ENCODE measurements at places on chromosomes 5 and 9.

- DNase-seq: no peak
Observed at GRCh38 chr5:180323941-180324600, 29.1 kb downstream of the GFPT2 start.

DNA sequence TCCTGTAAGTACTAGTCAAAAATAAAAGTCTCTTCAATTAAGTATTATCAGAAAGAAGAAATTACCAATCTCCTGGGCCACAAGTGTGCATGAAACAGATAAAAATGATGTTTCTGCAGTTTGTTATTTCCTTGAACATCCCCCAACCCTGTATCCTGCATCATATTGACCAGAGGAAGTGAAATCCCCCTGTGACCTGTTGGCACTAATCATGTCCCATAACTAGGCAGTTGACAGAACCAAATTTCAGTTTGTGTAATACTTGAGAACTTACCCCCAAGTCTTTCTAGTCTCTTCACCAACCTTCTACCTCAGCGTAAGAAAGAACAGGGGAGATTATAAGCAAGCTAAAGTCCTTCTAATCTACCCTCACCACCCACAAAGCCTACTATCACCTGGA lies 368.2 kb upstream of the PDE4D start:
- no peak for DNase-seq

- no peak for DNase-seq
Observed at GRCh38 chr9:129078691-129079503, 2.0 kb upstream of the DOLPP1 start.

GRCh38 chr9:84151236-84151635 lies 170.6 kb downstream of the RMI1 start:
- DNase-seq: no peak
